ENCODE measurements at places on chromosomes 11 and 22. TPM values are rescaled to one million over a fixed set of nuclear protein-coding genes. Genes with fewer than 3 reads are reported as not detected.
A peak's percentile ranks its signal among the peaks of the same experiment; 100 is the strongest.

The ANO9 gene
- total RNA-seq: 22.4 TPM

The SMC1B gene
- total RNA-seq: not detected

The APOBEC3C gene
- total RNA-seq: 25.3 TPM

The LDLRAD3 gene
- 7.9 TPM for total RNA-seq

The MACROD1 gene
- 15.8 TPM for total RNA-seq

- H3K36me3 ChIP-seq: no peaks in the 10 kb centered on the region
- H3K4me1 ChIP-seq: no peaks in the 10 kb centered on the region
- H3K27ac ChIP-seq: no peak overlapping the region
- no peak overlapping the region for H3K4me3 ChIP-seq
Observed at GRCh38 chr11:118939953-118940598, 14.3 kb upstream of the BCL9L start.

DNA sequence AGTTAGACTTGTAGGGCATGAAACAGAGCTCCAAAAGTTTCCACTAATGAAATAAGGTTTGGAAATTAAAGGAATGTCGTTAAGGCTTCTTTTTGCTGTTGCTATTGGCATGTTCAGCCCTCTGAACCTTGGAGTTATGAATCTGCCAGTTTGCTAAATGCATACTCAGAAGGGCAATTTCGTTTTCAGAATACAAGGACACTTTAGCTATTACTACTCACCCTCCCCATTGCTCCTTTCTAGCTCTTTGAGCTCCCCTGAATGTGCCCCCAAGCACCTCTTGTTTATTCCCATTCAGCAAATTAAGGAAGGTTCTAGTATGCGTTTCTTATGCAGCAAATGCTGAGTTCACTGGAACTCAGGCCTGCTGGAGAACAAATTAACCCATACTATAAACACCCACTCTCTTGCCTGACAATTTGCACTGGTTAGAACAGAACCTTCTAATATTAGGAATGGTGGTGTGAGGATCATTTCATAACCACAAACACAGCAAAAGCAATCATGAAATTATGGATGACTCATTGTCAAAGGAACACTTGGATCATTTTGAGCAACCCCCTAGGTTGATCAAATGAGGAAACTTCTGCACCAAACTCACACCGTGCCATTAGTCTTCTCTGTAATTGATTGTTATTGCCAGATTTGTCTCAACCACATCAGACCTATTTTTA lies 26.2 kb upstream of the LIN7C start:
- H3K36me3 ChIP-seq: no peaks in the 10 kb centered on the region
- DNase-seq: no peak
- H3K4me1 ChIP-seq: no peaks in the 10 kb centered on the region
- no peak overlapping the region for H3K27ac ChIP-seq
- no peaks in the 10 kb centered on the region for H3K27me3 ChIP-seq

DNA sequence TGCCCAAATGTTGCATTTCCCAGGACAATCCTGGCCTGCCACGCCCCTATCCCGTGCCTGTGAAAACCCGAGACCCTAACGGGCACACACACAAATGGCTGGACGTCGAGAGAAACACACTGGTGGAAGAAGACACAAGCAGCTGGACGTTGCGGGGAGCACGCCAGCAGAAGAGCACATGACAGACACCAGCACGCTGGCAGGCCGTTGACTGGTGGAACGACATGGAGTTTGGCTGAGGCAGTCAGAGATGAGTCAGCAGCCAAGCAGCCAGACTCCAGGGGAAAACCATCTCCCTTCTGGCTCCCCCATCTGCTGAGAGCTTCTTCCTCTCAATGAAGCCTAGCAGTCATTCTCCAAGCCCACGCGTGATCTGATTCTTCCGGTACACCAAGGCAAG lies 606.7 kb upstream of the LRRC4C start:
- no peak for DNase-seq
- no peaks in the 10 kb centered on the region for H3K36me3 ChIP-seq
- no peak overlapping the region for H3K27ac ChIP-seq
- no peaks in the 10 kb centered on the region for H3K4me1 ChIP-seq
- H3K4me3 ChIP-seq: no peak overlapping the region

- no peak for DNase-seq
- no peak overlapping the region for H3K4me3 ChIP-seq
- no peaks in the 10 kb centered on the region for H3K4me1 ChIP-seq
- peaks cover 18% of the 10 kb centered on the region for H3K27me3 ChIP-seq
- H3K36me3 ChIP-seq: no peaks in the 10 kb centered on the region
Observed at GRCh38 chr22:17012267-17012666, 4.2 kb upstream of the GAB4 start.

DNA sequence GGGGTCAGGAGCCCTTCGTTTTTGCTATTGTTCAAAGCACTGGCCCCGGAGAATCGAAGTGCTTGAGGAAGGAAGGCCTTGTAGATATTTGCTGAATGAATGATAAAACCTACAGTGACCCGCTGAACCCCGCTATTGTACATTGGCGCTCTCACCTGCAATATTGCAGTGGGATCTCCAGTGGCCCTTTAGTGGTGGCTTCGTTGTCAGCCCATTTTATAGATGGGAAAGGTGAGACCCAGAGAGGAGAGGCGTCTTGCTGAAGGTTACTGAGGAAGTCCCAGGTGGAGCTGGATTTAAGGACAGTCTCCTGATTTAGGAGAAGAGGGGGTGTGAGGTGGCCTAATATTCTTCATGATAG lies 1.2 kb downstream of the CDC42EP2 start:
- H3K4me1 ChIP-seq: peaks cover 22% of the 10 kb centered on the region
- H3K27ac ChIP-seq: peak overlapping the region; percentile 89
- H3K27me3 ChIP-seq: no peaks in the 10 kb centered on the region
- no peak for DNase-seq

DNA sequence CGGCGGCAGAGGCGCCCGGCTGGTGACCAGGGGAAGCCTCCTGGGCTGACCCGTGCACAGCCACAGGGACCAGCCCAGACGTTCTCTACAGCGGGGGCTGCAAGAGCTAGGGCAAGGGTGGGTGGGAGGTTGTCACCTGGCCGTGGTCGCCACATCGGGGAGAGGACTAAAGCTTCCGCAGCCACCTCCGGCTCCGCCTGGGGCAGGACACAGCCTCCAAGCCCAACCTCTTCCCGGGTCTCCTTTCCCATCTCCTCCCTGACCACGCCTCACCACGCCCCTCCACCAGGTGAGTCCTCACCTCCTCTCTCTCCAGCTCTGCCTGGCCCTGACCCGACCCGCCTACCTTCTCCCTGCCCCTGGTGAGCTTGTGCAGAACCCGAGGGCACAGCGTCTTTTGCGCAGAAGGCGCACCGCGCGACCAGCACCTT lies 75.9 kb upstream of the LMO1 start:
- peaks cover 4% of the 10 kb centered on the region for H3K4me1 ChIP-seq
- no peak for DNase-seq
- H3K27ac ChIP-seq: no peak overlapping the region
- no peak overlapping the region for H3K4me3 ChIP-seq
- no peaks in the 10 kb centered on the region for H3K36me3 ChIP-seq
- no peaks in the 10 kb centered on the region for H3K27me3 ChIP-seq

- no peak for DNase-seq
- H3K36me3 ChIP-seq: peaks cover 38% of the 10 kb centered on the region
- peaks cover 37% of the 10 kb centered on the region for H3K4me1 ChIP-seq
- no peak overlapping the region for H3K27ac ChIP-seq
- H3K4me3 ChIP-seq: no peak overlapping the region
- H3K27me3 ChIP-seq: no peaks in the 10 kb centered on the region
Observed at GRCh38 chr11:60918939-60919265, 4.9 kb downstream of the TMEM109 start.

DNA sequence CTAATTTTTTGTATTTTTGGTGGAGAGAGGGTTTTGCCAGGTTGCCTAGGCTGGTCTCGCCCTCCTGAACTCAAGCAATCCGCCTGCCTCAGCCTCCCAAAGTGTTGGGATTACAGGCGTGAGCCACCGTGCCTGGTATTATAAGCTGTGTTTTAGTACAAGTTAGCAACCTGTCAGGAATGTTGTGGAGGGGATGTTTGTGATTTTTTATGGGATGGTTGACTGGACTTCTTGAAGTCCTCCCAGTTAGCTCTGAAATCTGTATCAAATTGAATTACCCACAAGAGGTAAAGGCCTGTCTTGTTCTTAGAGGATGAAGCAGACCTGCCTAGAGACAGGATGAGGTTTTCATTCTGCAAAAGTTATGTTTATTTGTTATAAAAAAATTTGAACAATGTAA lies 34.1 kb upstream of the IL18BP start:
- no peak overlapping the region for H3K27ac ChIP-seq
- H3K27me3 ChIP-seq: no peaks in the 10 kb centered on the region
- DNase-seq: no peak
- H3K4me1 ChIP-seq: peaks cover 4% of the 10 kb centered on the region

- H3K4me3 ChIP-seq: no peak overlapping the region
- no peaks in the 10 kb centered on the region for H3K36me3 ChIP-seq
- H3K27me3 ChIP-seq: no peaks in the 10 kb centered on the region
- H3K27ac ChIP-seq: no peak overlapping the region
Observed at GRCh38 chr11:72125956-72126355, 9.6 kb upstream of the FOLR3 start.

GRCh38 chr22:49040111-49040510 lies 787.6 kb downstream of the BRD1 start:
- H3K27ac ChIP-seq: no peak overlapping the region
- H3K4me3 ChIP-seq: no peak overlapping the region
- no peaks in the 10 kb centered on the region for H3K27me3 ChIP-seq
- H3K4me1 ChIP-seq: no peaks in the 10 kb centered on the region
- DNase-seq: no peak

- no peak overlapping the region for H3K27ac ChIP-seq
- no peaks in the 10 kb centered on the region for H3K4me1 ChIP-seq
- no peak overlapping the region for H3K4me3 ChIP-seq
- no peaks in the 10 kb centered on the region for H3K27me3 ChIP-seq
- DNase-seq: peak; percentile 9
- no peaks in the 10 kb centered on the region for H3K36me3 ChIP-seq
Observed at GRCh38 chr22:47059701-47060161, 297.3 kb downstream of the TBC1D22A start.

DNA sequence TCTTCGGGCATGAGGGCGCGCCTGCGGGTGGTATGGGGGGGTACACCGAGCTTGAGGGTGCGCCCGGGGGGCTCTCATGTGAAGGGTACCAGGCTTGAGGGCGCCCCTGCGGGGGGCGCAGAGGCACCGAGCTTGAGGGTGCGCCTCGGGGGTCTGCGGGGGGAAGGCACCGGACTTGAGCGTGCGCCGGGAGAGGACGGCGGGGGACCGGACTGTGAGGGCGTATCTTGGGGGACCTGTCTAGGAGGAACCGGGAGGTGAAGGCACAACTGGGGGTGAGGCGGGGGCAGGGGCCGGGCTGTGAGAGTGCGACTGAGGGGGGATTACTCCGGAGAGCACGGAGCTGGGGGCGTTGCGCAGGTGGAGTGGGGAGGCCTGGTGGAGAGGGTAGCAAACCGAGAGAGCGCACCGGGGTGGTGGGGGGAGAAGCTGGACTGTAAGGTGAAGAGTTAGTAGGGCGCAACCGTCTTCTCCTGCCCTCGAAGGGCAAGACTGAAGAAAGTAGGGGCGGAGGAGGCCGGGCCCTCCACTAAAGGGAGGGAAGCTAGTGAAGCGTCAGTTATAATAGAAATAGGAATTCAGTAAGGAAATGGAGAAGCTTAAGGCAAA lies 1.1 kb upstream of the DDX6 start:
- H3K27me3 ChIP-seq: no peaks in the 10 kb centered on the region
- peak; percentile 77 for DNase-seq
- H3K36me3 ChIP-seq: no peaks in the 10 kb centered on the region
- H3K27ac ChIP-seq: peak overlapping the region; percentile 100

- no peak overlapping the region for H3K4me3 ChIP-seq
- peak; percentile 23 for DNase-seq
- no peak overlapping the region for H3K27ac ChIP-seq
Observed at GRCh38 chr11:2549491-2549875, 104.7 kb downstream of the KCNQ1 start.

DNA sequence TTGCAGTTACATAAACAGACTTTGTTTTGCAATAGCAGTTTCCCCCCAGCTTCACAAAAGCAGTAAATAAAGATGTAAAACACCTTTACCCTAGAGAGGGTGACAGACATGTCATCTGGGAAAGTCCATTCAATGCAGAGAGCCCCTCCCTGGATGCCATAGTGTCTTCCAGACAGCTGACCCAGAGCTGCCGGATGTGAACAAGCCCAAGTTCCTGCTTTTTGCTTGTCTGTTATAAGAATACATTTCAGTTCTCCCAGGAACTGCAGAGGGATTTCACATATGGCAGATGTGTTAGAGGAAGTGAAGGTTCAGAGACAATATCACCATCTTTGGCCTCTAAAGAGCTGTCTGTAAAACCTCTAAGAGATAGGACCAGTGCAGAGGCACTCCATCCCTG lies 48.9 kb downstream of the RELT start:
- no peaks in the 10 kb centered on the region for H3K4me1 ChIP-seq
- H3K27ac ChIP-seq: peak overlapping the region; percentile 31
- H3K27me3 ChIP-seq: no peaks in the 10 kb centered on the region
- H3K36me3 ChIP-seq: no peaks in the 10 kb centered on the region

DNA sequence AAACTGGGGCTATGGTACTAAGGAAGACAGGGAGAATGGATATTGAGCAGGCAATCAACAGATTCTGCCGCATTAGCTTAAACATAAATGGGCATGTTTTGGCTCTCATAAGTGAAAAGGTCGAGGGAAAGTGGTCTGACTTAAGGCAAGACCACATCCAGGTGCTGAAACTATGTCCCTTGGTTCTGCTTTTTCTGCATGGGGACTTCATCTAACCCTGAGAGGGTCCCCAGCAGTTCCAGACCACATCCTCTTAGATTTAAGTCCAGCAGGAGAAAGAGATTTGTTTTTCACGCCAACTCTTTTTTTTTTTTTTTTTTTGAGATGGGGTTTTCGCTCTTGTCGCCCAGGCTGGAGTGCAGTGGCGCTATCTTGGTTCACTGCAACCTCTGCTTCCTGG lies 5.5 kb downstream of the RPS6KA4 start:
- H3K4me1 ChIP-seq: peaks cover 13% of the 10 kb centered on the region
- H3K27ac ChIP-seq: no peak overlapping the region
- H3K27me3 ChIP-seq: no peaks in the 10 kb centered on the region
- no peak for DNase-seq

DNA sequence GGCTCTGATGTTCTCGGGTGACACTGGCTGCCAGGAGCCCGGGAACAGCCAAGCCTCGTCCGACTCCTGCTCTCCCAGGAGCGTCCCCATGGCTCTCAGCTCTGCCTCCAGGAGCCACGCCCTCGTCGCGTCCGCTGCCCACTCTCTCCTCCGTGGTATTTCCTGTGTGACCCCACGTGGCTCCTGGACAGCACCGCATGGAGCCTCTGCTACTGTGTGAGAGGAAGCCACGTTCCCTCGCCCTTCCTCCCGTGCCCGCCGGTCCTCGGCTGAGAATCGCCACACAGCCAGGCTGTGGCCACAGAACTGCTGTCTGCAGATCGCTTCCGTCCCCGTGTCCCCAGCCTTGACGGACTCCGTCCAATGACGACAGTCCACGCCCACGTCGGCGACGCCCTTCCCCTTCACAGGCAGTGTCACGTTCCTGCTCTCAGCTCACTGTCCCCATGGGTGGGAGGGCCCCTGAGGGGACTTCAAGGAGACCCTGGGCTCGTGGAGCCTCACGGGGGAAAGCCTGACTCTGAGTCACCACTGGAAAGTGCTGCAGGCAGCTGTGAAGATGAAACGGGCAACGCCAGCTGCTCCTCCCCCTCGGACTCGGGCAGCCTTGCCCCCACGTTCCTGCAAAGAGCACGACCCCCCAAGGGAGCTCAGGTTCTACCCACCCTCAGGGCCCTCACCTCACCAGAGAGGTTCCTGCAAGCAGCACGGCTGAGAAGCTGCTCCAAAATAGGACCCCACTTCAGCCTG lies 458.5 kb downstream of the BRD1 start:
- H3K4me3 ChIP-seq: no peak overlapping the region
- peak; percentile 65 for DNase-seq
- H3K27ac ChIP-seq: no peak overlapping the region
- no peaks in the 10 kb centered on the region for H3K4me1 ChIP-seq
- H3K27me3 ChIP-seq: peaks cover 30% of the 10 kb centered on the region

All from upper lobe of right lung (tissue), 1 donor.